EH (cell line): ENCODE measurements at places on chromosomes 7 and 10.

GRCh38 chr10:113732966-113733365, 18.5 kb upstream of the PLEKHS1 start:
- no peak for DNase-seq

- DNase-seq: no peak
These were observed 75.3 kb downstream of the SVOPL start for GRCh38 chr7:138625849-138626230.

GRCh38 chr10:102781921-102782557, 38.3 kb downstream of the WBP1L start:
- peak; percentile 75 for DNase-seq

- no peak for DNase-seq
These were observed 54.7 kb downstream of the ZNF467 start for GRCh38 chr7:149718730-149719049.

- DNase-seq: no peak
These were observed 9.3 kb upstream of the EN2 start for GRCh38 chr7:155448632-155449007.

- no peak for DNase-seq
These were observed 136.0 kb upstream of the FAM20C start for GRCh38 chr7:56291-56913.

GRCh38 chr10:92081641-92082040, 158.1 kb downstream of the BTAF1 start:
- DNase-seq: peak; percentile 52

DNA sequence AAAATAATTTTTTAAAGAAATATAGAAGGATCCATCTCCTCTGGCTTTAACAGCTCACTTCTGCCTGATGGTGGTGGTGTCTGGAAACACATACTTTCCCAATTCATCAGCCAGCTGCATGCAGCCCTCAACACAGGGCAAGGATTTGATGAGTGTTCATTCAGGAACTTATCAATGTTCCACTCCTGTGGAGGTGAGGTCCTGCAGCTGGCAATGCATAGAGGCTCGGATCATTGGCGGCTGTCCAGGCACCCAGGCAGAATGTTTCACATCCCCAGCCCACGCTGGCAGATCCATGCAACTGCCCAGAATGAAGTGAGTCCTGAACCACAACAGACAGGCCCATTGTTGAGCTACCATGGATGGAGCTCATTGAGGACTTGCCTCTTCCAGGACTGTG, 55.2 kb upstream of the KCNMA1 start:
- peak; percentile 34 for DNase-seq

DNA sequence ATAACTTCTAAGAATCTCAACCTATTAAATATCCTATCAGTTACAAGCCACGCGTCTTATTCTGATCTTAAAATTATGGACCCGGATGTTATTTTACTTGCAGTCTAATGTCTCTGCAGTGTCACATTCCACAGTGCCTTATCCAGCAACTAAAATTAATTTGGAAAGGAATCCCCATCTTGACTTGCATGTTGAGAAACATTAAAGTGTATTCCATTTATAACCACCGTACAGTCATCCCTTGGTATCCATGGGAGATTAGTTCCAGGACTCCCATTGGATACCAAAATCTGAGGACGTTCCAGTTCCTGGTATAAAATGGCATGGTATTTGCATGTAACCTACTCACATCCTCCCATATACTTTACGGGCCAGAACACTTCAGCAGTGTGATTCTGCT, 194.7 kb downstream of the ARHGAP21 start:
- DNase-seq: peak; percentile 26

GRCh38 chr7:121547544-121548092, 151.5 kb upstream of the FAM3C start:
- DNase-seq: peak; percentile 74

- peak; percentile 55 for DNase-seq
These were observed 157.4 kb downstream of the SKIDA1 start for GRCh38 chr10:21368022-21368582.

DNA sequence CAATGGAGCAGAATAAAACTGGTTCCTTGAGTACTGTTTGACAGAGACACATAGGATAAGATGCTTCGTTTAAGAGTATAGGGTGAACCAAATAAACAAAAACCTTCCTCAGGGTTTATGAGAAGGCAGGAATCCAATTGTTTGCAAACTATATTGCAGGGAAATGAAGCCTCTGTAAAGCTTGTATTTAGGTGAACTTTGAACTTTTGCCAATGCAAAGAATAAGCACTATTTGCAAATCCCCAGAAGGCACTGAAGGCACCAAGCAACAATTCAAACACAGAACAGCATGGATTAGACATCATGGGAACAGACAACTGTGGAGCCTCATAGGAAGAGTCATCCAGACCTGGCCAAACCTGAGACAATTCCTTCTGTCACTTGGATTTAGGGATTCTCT, 47.1 kb upstream of the WASL start:
- no peak for DNase-seq

- no peak for DNase-seq
These were observed 32.8 kb upstream of the CDH23 start for GRCh38 chr10:71363936-71364335.

GRCh38 chr7:20219446-20220292, 2.5 kb upstream of the MACC1 start:
- DNase-seq: peak; percentile 17

- DNase-seq: peak; percentile 38
These were observed 3.6 kb downstream of the VOPP1 start for GRCh38 chr7:55568613-55569268.

DNA sequence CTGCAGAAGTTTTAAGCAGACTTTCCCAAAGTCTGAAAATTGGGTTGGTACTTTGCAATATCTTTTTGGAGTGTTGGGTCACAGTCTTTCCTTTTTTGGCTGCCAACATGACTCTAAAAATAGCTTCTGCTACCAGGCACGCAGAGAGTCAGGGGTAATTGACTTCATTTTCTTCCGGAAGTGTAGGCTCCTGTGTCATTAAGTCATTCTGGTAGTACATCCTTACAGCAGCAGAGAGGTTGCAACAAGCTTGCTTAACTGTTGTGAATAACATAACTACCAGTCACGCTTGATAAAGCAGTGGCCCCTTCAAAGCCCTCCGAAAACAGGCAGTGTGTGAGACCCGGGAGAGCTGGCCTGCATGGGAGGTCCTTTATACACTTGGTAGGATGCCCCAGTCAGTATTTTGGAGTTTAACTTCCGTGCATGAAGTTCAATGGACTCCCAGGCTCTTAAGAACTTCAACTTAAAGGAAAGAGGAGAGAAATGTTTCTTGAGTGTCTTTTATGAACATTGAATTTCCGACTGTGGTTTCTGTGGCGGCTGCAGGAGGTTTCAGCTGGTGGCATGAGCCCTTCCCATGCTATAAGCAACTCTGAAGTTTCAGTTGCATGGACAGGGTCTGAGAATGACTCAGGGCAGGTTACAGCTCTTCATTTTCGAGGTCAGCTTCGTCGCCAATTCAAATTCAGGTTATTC, 310.7 kb downstream of the GALNT17 start:
- DNase-seq: no peak

- no peak for DNase-seq
These were observed 26.7 kb downstream of the PIK3CG start for GRCh38 chr7:106891548-106892410.

DNA sequence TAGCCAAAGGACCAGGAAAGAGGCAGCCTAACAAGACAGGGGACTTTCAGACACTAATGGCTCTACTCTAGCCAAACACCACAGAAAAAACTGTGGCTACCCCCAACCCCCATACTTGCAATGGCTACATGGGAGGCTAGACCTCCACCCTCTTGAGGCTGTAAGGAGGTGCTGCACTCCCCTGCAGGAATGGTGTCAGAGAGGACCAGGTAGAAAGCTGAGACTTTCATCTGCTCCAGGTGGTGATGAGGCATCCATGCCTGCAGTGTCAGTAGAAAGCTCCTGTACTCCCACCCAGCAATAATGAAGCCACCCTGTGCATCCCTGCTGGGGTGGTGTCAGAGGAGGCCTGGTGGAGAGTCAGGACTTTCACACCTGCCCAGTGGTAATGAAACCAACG, 18.9 kb upstream of the SORCS3 start:
- no peak for DNase-seq

DNA sequence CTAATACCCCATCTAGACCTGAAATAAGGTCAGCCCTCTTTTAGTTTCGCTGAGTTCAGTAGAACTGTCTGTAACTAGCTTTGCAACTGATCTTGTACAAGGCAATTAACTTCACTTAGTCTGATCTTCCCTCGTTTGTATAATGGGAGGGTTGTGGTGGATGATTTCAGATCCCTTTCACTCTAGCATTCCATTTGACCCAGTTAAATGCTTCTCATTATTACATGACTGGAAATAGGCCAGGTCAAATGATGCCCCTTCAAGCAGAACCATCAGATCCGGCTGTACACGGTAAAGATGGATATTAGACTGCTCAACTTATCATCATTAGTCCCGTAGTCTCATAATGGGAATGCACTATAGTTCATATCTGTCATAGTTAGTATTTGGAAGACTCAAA, 1009.0 kb downstream of the LRMDA start:
- DNase-seq: no peak

- DNase-seq: peak; percentile 79
These were observed 156.0 kb downstream of the SEMA3D start for GRCh38 chr7:85030893-85031292.

DNA sequence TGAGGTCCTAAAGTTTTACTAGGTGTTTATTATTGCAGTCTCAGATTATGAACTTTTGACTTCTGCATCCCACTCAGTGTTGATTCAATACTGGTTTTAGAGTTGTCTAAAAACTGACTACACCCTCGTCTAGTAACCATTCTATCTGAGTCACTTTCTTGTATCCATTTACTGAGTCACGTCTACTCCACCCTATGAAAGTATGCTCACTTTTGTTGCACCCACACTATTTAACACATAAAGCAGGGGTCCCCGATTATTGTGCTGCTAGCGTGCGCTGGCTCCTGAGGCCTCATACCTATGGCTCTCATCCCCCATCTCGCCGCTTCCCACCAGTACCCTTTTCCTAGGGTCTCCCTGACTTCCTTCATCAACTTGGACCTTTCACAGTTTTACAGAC, 2.0 kb downstream of the SAMD9 start:
- DNase-seq: peak; percentile 78

DNA sequence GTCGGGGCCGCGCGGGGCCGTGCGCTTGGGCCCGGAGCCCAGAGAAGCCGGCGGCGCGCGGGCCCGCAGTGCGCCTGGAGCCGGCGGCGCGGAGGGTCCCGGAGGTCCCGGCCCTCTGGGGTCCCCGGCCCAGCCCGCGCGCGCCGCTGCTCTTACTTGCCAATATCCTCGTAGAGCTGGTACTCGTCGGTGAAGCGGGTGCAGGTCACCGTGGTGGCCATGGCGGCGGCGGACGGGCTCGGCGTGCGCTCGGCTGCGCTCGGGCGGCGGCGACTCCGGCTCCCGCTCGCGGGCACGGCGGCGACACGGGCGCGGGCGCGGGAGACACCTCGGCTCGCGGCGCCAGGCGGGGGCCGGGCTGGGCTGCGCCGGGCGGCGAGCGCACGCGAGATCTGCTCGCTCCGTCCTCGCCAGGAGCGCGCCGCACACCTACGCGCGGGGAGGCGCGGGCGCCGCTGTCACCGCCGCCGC, at the start of gene CAMK2B:
Gene CAMK2B (minus strand): TSS at position 394 of the 471 bp plus-strand sequence. CDS start 173 bp downstream, at position 221.
- DNase-seq: no peak

GRCh38 chr10:6926971-6927370, 346.9 kb upstream of the PRKCQ start:
- no peak for DNase-seq

DNA sequence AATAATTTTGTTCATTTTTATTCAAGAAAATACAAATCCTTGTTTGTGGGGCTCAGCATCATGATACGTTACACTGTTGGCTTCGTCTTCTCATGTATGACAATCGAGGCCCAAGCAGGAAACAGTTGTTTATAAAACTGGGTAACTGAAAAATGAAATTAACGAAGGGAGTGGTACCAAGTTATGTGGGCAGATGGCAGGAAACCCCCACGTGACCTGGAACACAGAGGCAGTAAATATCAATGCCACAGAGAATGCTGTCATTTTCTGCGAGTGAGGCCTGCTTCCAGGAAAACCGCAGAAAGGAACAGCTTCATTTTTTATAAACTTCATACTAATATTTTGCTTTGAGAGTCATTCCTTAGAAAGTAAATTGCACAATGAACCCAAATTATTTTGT, 201.0 kb upstream of the ADARB2 start:
- no peak for DNase-seq

DNA sequence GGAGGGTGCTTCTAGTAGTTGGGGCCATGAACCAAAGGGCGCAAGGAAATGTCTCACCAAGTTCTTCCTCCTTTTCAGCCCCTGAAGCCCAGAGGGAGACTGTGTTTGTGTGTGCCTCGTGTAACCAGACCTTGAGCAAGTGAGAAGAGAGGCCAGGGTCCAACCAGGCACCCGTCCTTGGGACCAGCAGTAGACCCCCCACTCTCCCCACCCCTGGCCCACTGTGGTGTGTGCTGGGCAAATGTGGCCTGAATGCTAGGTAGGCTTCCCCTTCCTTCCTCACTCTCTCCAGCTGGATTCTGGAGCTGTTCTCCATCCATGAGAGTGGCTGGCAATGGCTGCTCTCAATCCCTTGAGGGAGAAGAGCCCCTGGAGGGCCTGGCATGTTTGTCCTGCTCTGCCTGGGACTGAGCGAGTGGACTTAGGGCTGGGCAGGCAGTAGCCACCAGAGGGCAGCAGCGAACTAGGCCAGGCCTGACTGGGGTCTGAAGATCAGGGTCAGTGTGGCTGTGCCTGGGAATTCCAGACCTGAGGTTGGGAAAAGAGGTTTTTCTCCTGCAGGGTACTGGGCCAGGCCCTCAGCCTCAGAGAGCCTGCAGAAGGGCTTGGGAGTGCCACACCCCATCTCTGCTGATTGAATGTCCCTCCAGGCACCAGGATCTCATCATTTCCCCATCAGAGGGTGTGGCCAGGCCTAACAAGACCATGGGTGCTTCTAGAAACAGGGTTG, 12.5 kb downstream of the SFRP5 start:
- DNase-seq: peak; percentile 63

GRCh38 chr7:67343572-67343971, 346.9 kb downstream of the TYW1 start:
- DNase-seq: no peak

- no peak for DNase-seq
These were observed 9.9 kb upstream of the GSAP start for GRCh38 chr7:77426052-77426404.

DNA sequence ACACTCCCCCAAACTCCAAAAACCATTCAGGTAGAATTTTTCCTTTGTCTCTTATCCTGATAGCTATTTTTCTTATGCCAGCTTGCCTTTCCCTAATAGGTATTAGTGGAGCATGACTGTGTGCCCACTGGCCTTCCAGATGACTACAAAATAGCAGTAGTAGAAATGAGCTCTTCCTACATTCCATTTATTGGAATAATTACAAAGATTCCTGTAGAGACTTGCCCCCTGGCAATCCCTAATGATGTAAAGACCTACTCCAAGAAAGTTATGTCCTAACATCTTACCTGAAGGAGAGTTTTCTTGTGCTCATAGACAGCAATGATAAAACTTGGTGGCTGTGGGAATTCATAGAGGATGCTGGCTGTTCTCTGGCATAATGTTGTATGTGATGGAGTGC, 501.8 kb downstream of the GATA3 start:
- no peak for DNase-seq
